WTC11 (cell line): ENCODE measurements at places on chromosomes 3 and 15. TPM values are rescaled to one million over a fixed set of nuclear protein-coding genes. Genes with fewer than 3 reads are reported as not detected.

Gene KBTBD13
- 0.05 TPM in 1 of 3 replicates, not detected in the others for total RNA-seq

Gene C3orf62
- total RNA-seq: 2.1 to 2.5 TPM (median 2.4 TPM) in 3 replicates

Gene AGTR1
- 0.13 to 0.25 TPM in 2 of 3 replicates, not detected in the other for total RNA-seq

Gene SLCO2A1
- total RNA-seq: 2.3 to 3.3 TPM (median 3.3 TPM) in 3 replicates

Gene AQR
- 55.6 to 62.1 TPM (median 57.9 TPM) in 3 replicates for total RNA-seq

Gene ADGRG7
- total RNA-seq: not detected in 3 replicates

Gene RAB6B
- 14.9 to 21.0 TPM (median 18.0 TPM) in 3 replicates for total RNA-seq

DNA sequence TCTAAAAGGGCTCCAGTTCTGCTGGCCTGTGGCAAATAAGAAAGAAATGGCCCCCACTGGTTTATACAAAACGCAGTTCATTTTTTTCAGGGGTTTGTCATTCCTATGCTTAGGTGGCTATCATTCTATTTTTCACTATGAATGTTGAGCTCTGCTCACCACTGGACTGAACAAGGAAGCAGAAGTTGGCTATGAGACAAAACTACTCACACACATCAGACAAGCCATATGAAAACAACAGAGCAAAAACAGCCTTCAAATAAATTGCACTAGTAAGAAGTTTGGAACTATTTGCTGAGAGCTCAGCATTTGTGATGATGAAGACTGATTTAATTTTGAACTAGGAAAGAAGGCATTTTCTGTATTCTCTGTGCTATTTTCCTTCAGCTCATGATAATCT, 328.5 kb downstream of the MECOM start:
- no peak for DNase-seq

DNA sequence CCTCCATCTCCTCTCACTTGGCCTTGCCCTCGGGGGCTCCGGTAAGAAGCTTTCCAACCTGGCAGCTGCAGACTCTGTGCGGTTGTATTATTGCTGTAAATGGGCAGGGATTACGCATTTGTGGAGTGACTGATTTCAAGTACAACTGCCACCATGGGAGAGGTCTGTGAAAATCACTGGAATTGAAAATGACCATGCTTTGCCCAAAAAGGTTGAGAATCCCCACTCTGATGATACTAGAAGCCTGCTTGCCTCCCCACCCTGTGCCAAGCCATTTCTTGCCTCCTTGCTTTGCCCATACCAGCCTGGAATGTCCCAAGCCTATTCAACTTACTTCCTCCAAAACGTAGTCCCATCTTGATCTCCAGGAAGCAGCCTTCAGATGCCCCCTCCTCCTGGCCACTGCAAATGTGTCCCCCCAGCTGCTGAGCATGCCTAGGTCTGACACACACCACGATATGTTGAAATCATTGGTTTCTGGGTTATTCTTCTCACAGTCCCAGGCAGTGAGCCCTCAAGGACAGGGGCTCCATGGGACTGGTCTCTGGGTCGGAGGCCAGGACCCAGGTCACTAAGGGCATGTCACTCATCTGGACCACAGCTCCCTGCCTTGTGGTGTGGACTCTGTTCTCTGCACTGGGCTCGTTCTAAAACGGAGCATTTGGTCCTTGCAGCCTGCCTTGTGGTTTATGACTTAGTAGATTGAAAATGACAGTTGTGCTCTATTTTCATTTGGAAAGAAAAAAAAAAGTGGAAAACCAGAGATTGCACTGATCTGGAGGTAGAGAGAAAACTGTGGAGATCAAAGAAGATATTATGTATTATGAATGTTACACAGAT, 42.9 kb downstream of the SMAD3 start:
- no peak for DNase-seq

- no peak for DNase-seq
Measured at GRCh38 chr15:68734881-68735280, 85.8 kb downstream of the ANP32A start.

DNA sequence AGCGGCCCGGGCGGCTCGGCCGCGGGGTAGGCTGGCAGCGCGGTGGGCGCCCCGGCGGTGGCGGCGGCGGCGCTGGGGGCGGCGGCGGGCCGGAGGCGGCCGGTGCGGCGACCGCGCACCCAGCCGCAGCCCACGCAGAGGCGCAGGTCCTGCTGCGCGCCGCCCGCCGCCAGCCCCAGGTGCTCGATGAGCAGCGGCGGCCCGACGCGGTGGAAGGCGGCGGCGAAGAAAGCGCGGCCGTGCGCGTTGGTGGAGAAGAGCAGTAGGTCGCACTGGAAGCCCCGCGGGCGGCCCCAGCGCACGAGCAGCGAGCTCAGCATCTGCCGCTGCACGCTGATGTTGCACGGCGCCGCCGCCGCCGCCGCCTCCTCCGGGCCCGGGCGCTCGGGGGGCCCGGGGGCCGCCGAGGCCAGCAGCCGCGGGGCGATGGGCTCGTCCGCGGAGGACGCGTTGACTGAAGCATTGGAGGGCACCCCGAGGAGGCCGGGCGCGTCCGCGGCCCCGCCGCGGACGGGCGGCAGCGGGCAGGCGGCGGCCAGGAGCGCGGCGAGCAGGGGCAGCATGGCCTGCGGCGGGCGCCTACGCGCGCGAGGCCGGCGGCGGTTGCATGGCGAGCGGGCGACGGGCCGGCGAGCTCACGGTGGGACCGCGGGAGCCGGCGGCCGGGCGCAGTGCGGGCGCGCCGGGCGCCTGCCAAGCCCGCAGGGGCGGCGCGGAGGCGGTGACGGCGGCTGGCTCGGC, 452 bp downstream of the TMEM158 start:
- peak; percentile 40 for DNase-seq

GRCh38 chr15:42508263-42508690, 12.8 kb downstream of the SNAP23 start:
- no peak for DNase-seq

- no peak for DNase-seq
Measured at GRCh38 chr3:39528844-39529243, 61.4 kb downstream of the MOBP start.

- no peak for DNase-seq
Measured at GRCh38 chr3:13016721-13017255, 56.4 kb downstream of the IQSEC1 start.

- no peak for DNase-seq
Measured at GRCh38 chr15:36429707-36430106, 149.7 kb upstream of the CDIN1 start.

GRCh38 chr3:159253860-159254259, 452.0 kb downstream of the MFSD1 start:
- DNase-seq: no peak

DNA sequence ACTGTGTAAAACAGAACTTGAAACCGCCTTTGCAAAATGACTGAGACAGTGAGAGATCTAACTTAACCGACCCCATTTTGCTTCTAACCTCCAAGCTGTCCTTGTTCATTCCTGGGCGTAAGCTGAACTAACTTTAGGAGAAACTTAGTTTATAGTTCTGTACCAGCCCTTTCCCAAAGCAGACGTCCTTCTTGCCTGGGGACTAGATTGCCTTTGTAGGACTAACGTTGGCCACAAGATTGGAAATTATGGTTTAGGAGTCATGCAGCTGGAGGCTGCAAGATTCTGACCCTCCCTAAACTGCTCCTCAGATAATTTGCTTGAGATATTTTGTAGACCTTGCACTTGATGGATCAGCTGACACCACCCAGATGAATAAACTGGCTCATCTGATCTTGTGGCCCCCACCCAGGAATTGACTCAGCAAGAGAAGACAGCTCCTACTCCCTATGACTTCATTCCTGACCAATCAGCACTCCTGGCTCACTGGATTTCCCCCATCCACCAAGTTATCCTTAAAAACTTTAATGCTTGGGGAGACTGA, 219.9 kb upstream of the PROK2 start:
- DNase-seq: no peak

GRCh38 chr15:47292638-47293190, 424.6 kb upstream of the SEMA6D start:
- no peak for DNase-seq

GRCh38 chr3:106341087-106341486, 472.3 kb upstream of the CBLB start:
- DNase-seq: no peak

- DNase-seq: no peak
Measured at GRCh38 chr3:21314688-21315087, 436.3 kb downstream of the ZNF385D start.

DNA sequence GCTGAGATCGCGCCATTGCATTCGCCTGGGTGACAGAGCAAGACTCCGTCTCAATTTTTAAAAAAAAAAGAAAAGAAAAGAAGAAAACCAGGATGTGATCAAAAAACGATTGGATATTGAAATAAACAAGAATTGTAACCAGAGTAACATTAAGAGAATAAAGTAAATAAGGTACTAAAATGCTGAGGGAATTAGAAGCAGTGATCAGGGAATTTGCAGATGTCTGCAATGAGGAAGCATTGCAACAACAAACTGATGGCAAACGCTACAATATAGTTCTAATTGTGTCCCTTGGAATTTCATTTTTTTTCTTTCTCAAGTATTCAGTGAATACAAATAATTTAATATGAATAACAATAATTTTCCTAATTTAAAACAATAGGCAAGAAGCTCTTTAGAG, 1077.5 kb downstream of the TBL1XR1 start:
- DNase-seq: no peak

GRCh38 chr15:57133127-57133968, 214.9 kb downstream of the TCF12 start:
- no peak for DNase-seq

- DNase-seq: no peak
Measured at GRCh38 chr3:69659180-69659910, 79.9 kb upstream of the MITF start.

DNA sequence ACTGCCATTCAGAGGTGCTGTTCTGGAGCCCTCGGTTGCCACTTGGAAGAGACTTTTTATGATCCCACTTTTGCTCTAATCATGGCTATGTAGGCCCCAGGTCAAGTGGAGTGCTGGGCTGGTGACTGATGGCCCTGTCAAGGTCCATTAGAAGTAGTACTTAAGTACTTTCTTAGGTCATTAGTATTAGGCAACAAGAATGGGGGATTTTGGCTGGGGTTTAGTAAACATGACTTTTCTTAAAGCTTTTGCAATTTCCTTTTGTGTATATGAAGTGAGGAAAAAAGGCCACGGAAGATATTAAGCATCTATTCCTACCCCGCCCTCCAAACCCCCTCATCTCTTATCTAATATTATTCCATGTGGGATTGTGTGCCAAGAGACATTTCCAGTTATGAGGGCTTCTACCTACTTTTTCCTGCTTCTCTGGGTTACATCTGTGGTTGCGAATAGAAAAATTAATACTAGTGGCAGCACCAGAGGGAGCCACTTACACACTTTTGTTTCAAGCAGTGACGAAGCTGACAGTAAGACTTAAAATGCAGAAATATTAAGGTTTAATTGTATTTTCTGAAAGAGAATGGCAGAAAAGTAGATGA, 13.9 kb downstream of the NLGN1 start:
- no peak for DNase-seq
